ENCODE measurements at places on chromosomes 5 and 9.

- peak; percentile 70 for DNase-seq
Measured at GRCh38 chr9:99104459-99105151, at the start of gene TGFBR1. Gene TGFBR1 (plus strand): TSS chr9:99105113. CDS start chr9:99105206, 93 bp downstream.

DNA sequence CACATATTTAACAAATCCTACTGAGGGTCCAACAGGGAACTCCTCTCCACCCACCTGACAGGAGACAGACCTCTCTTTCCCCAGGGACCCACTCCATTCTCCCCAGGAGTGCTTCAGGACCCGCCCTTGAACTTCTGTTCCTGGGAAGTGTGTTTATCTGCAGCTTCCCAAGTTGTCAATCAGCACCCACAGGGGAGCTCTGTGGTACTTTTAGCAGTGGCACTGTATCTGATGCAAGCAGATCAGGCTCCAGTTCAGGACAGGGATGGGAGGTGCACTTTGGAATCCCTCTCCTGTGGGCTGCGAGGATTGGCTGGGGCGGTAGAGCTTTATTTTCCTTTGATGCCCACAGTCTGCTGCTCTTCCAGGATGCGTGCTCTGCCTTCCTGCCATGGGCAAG, 8.7 kb downstream of the GALNT10 start:
- no peak for DNase-seq

DNA sequence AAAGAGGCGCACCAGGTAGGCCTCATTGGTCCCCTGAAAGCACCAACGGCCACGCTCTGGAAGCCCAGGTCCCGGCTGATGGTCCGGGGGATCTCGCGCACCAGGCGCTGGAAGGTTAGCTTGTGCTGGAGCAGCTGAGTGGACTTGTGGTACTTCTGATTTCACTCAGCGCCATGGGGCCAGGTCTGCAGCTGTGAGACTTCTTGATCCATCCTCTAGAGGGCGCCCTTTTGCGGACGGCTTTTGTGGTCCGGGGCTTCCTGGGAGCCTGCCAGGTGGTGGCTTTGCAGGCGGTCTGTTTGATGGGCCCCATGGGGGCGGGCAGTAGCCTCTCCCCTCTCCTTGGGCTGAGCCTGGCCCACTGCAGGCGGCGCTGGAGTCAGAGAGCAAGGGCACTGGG, 10.4 kb downstream of the TAF11L12 start:
- DNase-seq = no peak

DNA sequence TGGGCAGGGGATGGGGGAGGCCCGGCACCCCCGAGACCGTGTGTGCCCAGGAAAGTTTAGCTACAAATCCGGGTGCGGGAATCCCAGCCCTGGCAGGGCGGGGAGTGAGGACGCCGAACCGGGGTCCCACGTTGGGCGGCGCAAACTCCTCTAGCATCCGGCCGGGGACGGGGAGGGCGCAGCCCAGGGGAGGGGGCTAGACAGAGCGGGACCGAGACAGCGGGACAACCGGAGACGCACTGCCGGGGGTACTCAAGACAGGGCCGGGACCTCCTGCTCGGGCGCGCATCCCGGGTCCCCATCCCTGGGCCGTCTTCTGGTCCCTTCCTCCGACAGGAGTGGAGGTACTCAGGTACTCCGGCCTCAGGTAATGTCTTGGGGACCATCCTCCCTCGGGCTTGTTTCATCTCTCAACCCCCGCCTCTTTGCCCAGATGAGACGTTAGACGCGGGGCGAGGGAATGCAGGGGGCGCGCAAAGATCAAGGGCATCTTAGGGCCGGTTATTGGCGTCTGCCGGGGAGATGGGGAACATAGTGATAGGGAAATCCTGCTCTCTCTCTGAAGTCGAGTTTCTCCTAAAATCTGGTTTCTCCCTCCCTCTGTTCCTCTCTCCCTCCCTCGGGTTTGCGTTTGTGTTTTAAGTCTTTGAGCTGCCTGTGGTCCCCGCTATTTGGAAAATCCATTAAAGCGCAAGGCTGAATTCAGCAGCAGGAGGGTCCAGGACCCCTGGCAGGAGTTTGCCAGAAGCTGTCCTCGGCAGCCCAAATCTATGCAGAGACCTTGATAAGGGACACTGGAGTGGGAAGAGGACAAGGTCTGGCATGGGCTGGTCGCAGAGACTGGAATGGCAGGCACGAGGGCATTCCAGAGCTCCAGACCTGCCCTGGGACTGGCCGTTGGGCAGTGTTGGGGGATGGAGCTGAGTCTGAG, 815 bp downstream of the PDZD2 start:
- DNase-seq = no peak

DNA sequence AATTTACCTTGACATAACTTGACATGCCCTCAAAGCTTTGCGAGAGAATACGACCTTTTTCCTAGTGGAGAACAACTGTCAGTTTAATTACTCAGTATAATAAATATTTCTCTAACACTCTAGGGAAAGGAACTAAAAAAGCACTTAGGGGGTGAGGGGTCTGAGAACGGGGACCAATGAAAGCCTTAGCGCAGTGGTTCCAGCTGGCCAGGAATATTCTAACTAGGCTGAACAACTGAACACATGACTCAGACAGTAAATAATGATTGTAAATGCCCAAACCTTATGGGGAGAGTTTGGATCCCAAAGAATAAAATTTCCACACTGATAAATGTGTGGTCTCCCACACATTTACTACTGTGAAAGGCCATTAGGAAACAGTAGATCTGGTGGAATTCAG, 14.9 kb downstream of the MYO10 start:
- no peak for DNase-seq

GRCh38 chr5:180824630-180825476, 22.2 kb upstream of the MGAT1 start:
- no peak for DNase-seq

GRCh38 chr5:55625589-55625909, 86.6 kb downstream of the SLC38A9 start:
- DNase-seq = no peak

DNA sequence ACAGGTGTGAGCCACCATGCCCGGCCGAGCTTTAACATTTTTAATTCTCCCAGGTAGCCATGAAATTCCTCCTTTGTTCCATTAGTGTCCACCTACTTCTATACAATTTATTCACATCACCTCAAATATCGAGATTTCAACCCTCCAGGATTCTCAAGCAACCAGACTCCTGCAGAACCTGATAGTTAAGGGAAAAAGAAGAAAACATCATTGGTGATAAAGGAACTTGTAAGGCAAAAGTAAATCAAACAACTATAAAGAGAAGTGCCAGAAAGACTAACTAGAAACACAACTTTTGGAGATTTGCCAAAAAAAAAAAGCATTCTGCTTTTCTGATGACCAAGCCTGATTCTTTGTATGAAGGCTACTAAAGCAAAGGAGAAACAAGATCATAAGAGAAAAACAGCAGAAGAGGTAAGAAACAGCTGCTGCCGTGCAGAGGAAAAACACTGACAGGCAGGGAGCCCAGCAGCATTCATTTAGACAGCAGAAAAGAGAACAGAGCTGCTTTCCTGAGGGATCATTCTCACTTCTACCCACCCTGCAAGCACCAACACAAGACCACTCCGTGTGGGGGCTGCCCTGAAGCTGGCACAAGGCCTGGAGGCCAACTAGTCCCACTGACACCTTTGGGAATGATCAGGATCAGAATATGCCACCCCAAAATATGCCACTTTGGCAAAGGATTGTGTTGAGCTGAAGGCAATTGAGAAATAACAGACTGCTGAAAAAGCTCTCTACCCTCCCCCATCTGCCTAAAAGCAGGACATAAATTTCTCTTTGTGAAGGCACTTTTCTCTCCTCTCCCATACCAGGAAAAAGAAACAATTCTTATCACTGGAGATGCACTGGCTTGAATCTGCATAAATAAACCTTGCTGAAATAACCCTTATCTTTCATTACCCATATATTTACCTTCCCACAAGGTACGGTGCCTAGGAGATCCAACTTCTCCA, 75.1 kb downstream of the ALDH7A1 start:
- no peak for DNase-seq

GRCh38 chr9:35907711-35908503, 1.4 kb upstream of the SPAAR start:
- no peak for DNase-seq

GRCh38 chr5:28374492-28374967, 1336.1 kb upstream of the CDH9 start:
- no peak for DNase-seq

- DNase-seq = no peak
Measured at GRCh38 chr5:131482617-131483016, 152.4 kb downstream of the RAPGEF6 start.

- DNase-seq = no peak
Measured at GRCh38 chr5:140381351-140381750, 20.3 kb upstream of the ANKHD1 start.

DNA sequence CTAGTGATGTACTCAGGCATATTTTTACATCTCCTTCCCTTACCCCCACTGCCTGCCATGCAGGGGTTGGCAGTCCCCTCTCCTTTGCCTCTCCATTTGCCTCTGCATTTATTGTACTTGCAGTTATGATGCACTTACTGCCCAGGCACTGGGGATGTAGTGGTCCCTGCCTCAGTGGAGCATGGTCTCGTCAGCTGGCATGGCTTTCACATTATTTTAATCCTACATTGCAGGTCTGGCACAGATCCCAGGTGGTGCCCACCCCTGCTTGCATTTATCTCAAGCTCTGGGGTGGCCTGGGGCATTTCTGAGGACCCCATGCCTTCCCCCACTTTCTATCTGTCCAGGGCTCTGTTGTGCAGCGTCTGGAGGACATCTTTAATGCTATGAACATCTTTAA, 23.2 kb upstream of the PITX1 start:
- DNase-seq = no peak

- no peak for DNase-seq
Measured at GRCh38 chr9:19030899-19031298, 2.1 kb downstream of the SAXO1 start.

GRCh38 chr5:139768807-139769465, 26.7 kb upstream of the PSD2 start:
- DNase-seq = no peak

GRCh38 chr5:180090098-180090768, 18.7 kb upstream of the RNF130 start:
- no peak for DNase-seq

GRCh38 chr9:136054798-136055714, 40.0 kb downstream of the NACC2 start:
- DNase-seq = no peak

GRCh38 chr5:176687881-176688280, 40.6 kb downstream of the TSPAN17 start:
- no peak for DNase-seq

DNA sequence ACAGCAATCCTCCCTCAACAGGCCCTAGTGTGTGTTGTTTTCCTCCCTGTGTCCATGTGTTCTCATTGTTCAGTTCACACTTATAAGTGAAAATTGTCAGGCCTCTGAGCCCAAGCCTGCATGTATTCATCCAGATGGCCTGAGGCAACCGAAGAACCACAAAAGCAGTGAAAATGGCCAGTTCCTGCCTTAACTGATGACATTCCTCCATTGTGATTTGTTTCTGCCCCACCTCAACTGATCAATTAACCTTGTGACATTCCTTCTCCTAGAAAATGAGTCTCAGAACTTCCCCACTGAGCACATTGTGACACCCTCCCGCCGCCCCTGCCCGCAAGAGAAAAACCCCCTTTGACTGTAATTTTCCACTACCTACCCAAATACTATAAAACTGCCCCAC, 17.4 kb upstream of the TRPC7 start:
- no peak for DNase-seq

DNA sequence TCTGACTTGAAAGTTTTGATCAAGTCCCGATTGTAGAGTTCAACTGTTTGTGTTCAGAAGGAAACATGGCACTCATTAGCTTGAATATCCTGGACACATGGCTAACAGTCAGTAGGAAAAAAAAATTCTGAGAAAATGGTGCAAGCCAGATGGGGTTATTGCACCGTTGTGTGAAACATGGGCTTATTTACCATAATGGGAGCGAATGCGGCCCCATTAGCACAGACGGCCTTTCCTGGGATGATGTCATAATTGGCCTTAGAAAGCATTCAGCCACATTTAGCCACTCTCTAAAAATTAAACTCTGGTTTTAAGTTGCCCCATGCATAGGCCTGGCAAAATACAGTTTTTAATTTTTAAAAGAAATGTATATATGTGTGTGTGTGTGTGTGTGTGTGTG, 112.1 kb downstream of the IRX2 start:
- no peak for DNase-seq

GRCh38 chr5:9692576-9692975, 62.4 kb upstream of the TAS2R1 start:
- no peak for DNase-seq

- no peak for DNase-seq
Measured at GRCh38 chr9:2876320-2876719, 32.4 kb upstream of the PUM3 start.

- no peak for DNase-seq
Measured at GRCh38 chr5:180486636-180487149, 7.5 kb upstream of the CNOT6 start.

GRCh38 chr5:150568663-150569062, 60.7 kb downstream of the NDST1 start:
- DNase-seq = no peak

GRCh38 chr5:38931731-38932130, 85.9 kb downstream of the OSMR start:
- DNase-seq = no peak

GRCh38 chr9:114031948-114032840, 45.9 kb downstream of the AMBP start:
- no peak for DNase-seq

GRCh38 chr9:71752352-71752751, 16.0 kb downstream of the CEMIP2 start:
- no peak for DNase-seq

DNA sequence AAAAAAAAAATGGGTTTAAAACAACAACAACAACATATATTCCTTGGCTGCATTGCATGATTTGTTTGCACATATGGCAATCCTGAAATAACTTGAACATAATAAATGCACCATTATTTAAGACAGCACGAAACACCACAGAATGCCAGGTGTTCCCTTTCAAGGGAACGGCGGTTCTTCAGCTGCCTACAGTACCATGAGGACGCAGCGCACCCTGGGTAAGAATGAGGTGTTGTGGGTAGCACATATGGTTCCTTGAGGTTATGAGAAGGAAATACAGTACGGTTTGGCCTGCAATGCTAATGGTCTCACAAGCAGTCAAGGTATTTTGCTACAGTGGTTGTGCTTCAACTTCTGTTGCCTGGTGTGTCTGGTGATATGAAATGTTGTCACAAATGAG, 174.8 kb downstream of the SLC12A2 start:
- no peak for DNase-seq

All from cortex of kidney (tissue), 1 donor.